ENCODE measurements at places on chromosomes 4 and X.

DNA sequence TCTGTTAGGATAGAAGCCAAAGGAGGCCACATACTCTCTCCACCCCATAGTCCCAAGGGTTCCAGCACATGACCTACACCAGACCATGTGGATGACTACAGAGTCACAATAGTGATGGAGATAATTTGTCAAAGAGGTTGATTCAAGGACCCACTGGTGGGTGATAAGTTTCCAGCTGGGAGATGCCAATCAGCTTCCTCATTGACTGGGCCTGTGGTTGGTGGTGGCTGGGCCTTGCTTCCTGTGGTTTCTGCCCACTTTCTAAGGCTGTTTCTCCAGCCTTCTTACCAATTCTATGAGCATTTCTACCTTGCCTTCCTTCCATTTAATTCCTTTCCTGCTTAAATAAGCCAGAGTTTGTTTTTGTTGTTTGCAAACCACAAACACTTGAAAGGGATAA is 95.5 kb upstream of the CPEB2 start:
- DNase-seq: no peak

DNA sequence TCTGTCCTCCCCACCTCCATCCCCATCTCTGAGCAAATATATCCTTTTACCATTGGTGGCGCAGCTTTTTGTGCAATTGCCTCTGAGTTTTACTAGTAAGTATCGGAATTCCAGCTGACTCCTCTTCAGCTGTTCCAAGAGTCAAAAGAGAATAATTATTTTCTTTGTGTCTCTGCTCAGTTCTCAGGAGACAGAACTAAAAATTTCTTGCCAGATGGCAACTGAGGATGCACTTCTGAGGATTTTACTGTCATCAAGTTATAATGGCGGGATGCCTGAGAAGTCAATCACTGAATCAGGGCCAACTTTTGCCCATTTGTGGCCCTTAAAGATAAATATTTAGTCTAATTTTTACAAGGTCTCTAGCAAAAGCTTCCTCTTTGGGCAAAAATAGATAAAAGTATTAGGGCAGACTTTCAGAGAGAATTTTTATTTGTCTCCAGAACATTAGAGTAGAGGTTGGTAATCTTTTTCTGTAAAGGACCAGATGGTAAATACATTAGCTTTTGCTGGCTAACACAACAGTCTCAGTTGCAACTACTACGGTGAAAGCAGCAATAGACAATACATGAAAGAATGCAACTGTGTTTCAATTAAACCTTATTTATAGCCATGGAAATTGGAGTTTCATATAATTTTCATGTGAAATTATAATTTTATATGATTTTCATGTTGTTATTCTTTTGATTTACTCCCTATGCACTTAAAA is 15.6 kb upstream of the ADGRA3 start:
- DNase-seq: no peak

GRCh38 chrX:13091111-13091765 is 46.8 kb upstream of the FAM9C start:
- DNase-seq: no peak

DNA sequence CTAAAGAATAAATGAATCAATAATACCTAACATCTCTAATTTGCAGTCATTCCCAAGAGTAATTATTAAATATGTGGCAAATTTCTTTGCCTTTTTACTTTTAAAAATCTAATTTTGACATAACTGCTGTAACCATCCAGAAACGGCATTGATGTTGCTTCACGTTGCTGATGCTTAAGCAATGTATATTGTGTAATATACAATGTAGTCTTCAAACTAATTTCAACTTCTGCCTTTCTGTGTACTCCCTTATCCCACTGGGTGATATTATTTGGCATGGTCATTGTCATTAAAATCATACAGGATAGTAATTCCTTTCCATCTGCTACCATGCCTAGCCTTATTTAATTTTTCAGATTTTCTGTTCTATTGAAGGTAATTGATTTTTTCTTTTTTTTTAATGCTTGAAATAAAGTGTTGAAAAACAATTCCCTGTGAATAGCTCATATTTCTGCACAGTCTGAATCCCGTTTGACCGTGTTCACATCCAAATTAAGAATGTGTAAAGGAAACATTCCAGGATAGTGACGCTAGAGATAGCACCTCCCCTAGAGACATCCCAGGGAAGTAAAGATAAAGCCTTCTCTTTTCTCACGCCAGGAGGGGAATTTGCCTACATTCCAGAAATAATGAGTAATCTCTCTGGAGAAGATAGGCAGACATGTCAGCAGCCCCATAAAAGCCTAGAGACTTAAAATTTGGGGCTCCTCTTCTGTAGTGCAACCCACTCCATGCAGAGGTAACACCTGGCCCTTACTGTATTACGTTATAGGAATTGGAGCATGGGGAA is 8.6 kb downstream of the FAM200B start:
- DNase-seq: no peak

DNA sequence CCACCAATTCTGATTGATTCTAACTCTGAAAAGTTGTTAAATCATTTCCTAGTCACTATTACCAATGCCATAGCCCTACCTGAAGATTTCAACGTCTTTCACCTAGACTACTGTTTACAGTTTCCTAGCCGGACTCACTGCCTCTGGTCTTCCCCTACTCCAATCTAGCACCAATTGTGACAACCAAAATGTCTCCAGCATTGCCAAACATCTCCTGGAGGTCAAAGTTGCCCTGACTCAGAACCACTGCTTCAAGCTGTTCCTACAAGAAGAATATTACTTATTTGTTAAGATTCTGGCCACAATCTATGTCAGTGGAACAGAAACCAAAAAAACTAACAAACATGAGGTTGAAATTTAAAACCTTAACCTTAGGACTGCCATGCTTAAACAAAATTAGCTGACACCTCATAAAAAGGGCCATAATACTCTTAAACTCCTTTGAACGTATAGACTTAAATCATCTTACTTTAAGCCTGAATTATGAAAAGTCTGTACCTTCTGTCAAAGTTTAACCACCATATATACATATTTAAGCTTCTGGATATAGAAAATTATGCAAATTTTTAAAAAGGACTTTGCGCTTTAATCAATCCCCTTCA is 2.1 kb downstream of the PDS5A start:
- no peak for DNase-seq

- no peak for DNase-seq
Observed at GRCh38 chr4:113919611-113920010, 59.8 kb downstream of the ARSJ start.

GRCh38 chrX:71668248-71668595 is 876 bp downstream of the LOC101059915 start:
- no peak for DNase-seq

- no peak for DNase-seq
Observed at GRCh38 chrX:23012162-23012561, 12.4 kb downstream of the DDX53 start.

GRCh38 chrX:49059201-49059600 is 402 bp downstream of the CCDC120 start:
- DNase-seq: no peak

Measured in T-helper 1 cell (primary cell).